Panc1 (cell line): ENCODE measurements at places on chromosomes 13 and 19.

DNA sequence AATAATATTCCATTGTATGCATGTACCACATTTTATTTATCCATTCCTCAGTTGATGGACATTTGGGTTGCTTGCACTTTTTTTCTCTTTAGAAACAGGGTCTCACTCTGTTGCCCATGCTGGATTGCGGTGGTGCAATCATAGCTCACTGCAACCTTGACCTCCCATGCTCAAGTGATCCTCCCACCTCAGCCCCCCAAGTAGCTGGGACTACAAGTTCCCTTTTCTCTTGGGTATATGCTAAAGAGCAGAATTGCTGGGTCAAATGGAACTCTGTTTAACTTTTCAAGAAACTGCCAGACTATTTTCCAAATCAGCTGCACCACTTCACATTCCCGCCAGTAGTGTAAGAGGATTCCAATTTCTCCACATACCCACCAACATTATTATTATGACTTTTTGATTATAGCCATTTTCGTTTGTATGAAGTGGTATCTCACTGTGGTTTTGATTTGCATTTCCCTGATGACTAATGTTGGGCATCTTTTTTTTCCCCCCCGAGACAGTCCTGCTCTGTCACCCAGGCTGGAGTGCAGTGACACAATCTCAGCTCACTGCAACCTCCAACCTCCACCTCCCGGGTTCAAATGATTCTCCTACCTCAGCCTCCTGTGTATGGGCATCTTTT is 7.6 kb upstream of the IPO5 start:
- DNase-seq, result no peak

DNA sequence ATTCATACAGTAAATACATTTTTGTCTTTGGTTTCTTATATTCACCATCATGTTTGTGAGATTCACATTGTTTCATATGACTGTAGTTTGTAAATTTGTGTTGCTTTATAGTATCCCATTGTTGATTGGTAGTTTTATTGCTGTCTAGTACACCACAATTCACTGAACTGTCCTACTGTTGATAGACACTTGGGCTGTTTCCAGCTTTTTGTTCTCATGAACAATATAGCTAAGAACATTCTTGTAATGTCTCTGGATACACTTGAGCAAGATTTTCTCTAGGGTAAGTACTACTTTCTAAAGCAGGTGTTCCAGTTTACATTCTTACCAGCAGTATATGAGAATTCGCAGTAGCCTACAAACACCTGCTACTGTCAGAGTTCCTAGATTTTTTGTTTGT is 37.8 kb downstream of the SKA3 start:
- no peak for DNase-seq

- DNase-seq, result no peak
Observed at GRCh38 chr19:7858109-7858770, 15.9 kb downstream of the PRR36 start.

DNA sequence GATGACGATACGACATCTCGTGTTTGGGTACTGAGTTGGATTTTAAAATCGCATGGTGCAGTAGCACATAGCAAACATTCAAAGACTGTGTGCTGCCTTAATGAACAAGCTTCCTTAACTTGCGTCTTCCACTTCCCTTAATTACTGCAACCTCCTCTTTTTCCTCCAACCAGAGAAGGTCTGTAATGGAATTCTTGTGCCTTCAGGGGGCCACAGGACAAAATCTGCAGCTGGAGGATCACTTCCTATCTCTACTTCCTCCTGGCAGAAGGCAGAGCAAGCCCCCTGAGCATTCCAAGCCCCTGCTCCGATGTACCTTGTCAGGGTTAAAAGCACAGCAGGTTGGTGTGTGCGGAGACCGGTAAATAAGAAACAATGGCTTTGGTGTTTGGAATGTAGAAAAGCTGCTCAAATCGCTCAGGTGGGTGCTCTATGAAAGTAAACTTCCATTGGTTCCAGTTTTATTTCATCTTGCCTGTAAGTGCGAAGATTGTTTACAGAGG is 151.3 kb upstream of the UQCRFS1 start:
- DNase-seq, result no peak

- DNase-seq, result no peak
Observed at GRCh38 chr19:35908010-35908441, at the start of gene TYROBP. TYROBP (minus strand) TSS chr19:35908295; CDS start chr19:35908228, 67 bp downstream.

- DNase-seq, result no peak
Observed at GRCh38 chr13:32381539-32381938, 46.4 kb downstream of the N4BP2L1 start.

- no peak for DNase-seq
Observed at GRCh38 chr13:98505217-98505616, 71.7 kb downstream of the STK24 start.

- DNase-seq, result no peak
Observed at GRCh38 chr19:35261356-35262100, 7.2 kb upstream of the USF2 start.

- DNase-seq, result no peak
Observed at GRCh38 chr19:13207846-13208671, 57.8 kb downstream of the IER2 start.

DNA sequence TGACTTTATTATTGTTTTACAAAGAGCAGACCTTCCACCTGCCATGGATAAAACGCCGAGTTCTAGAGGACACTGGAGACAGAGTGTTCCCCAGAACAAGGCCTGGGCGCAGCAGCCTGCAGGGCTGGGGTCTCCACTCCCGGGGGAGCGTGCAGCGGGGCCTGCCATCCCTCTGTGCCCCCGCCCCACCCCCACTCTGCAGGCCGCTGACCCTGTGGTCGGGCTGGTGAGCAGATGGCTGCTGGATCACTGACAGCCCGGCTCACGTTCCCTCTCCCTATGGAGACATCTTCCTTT is 8.6 kb upstream of the PTBP1 start:
- DNase-seq, result no peak

DNA sequence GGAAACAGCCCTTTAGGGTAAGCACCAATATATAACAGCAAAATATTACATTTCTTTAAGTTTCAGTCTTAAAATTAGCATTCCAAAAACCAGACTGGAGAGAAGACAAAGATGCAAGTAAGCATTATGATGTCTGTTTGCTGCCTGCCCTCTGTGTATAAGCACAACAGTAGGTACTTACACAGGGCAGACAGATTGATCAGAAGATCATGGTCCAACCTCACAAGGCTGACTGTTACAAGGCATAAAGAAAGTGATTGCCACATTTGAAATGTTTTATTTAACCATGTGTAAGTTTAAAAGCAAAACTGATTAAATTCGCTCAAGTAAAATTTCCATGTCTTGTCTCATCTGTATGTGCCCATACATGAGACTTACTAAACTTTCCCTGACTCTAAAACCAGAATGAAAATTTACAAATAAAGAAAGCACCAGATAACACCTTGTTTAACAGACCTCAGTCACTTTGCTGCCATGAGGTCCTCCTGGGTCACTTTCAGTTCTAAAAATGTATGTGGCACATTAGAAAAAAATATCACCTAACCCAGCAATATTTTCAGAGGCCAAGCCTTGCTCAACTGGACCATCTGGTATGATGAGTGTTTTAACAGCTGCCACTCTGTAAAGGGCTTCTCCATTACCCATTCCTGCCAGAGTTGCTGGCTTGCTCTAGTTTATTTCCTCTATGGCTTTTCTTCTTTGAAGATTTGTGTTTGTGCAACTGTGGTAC is 297.0 kb downstream of the RBM26 start:
- no peak for DNase-seq

DNA sequence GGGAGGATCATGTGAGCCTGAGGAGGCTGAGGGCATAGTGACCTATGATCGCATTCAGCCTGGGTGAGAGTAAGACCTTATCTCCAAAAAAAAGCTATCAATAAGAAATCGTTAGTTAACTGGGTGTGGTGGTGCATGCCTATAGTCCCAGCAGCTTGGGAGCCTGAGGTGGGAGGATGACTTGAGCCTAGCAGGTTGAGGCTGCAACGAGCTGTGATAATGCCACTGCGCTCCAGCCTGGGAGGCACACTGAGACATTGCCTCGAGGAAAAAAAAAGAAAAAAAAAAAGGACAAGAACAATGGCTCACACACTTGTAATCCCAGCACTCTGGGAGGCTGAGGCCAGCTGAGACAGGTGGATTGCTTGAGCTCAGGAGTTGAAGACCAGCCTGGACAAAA is 16.2 kb downstream of the PSPC1 start:
- DNase-seq, result no peak

GRCh38 chr13:26847281-26847680 is 86.7 kb upstream of the GPR12 start:
- DNase-seq, result no peak

DNA sequence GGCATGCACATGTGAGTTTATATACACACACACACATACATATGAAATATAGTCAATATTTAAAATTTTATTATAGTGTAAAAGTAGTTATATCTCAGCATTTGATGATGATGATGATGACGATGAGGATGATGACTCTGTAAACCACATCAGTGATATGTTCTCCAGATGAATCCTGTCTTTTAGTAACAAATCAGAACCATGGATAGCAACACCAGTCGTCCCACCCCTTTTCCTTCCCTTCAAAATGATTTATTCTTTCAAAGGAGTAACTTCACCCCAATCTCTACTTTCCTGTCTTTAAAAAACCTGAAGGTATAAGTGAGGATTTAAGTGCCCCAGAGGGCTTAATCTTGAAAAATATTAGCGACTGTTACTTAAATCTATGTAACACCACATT is 74.1 kb downstream of the DCLK1 start:
- no peak for DNase-seq

- peak; percentile 76 for DNase-seq
Observed at GRCh38 chr19:11091703-11092153, 2.5 kb downstream of the LDLR start.
